Breast epithelium (tissue), 4 donors: ENCODE measurements at places on chromosomes 2 and 18.

GRCh38 chr18:10661317-10661716, 135.5 kb downstream of the NAPG start:
- no peaks in the 10 kb centered on the region for H3K36me3 ChIP-seq
- no peak for DNase-seq
- no peaks in the 10 kb centered on the region for H3K27me3 ChIP-seq
- no peak overlapping the region for H3K27ac ChIP-seq

DNA sequence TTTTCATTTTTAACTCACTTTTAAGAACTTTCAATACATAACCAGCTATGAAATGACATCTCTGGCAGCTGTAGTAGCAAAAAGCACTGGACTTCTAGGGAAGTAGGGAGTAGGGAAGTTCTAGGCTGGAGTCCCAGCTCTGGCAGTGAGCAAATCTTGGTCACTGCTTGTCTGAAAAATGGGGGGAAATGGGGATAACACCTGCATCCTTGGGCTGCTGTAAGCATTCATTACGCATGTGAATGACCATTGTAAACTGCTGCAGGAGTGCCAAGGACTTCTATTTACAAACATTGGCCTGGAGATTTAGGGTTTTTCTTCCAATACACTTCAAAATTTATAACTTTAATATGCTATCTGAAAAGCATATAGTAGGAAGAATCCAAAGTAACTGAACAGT, 972 bp upstream of the MPP4 start:
- no peak for DNase-seq
- H3K36me3 ChIP-seq: no peaks in the 10 kb centered on the region
- peak overlapping the region; percentile 28 for H3K27ac ChIP-seq
- no peaks in the 10 kb centered on the region for H3K27me3 ChIP-seq

GRCh38 chr2:72980535-72981217, 63.4 kb downstream of the EMX1 start:
- DNase-seq: no peak
- H3K4me1 ChIP-seq: no peaks in the 10 kb centered on the region
- no peak overlapping the region for H3K4me3 ChIP-seq
- no peak overlapping the region for H3K27ac ChIP-seq

DNA sequence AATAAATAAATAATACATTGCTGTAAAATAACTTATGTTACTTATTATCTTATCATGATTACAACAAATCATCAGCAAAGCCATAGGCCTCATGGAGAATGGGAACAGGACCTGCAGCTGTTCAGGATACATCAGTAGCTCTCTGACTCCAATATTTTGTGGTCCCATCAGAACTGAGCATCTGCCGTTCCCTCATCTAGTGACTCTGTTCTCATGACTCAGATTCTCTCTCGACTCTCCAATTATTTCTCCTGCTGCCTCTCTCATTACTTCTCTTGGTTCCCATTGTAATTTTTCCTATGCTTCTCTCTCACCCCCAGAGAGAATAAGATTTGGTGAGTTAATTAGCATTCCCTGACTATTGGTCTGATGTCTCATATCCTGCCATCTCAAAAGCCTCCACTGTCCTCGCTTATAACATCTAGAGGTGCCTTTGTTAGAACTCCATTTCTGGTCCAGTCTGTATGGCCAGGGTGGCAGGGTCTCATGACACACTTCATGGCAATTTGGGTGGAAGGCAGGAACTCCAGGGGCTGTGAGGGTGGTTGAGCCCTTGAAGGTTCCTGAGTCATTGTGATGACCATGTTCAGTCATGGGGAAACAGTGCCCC, 78.0 kb upstream of the TANC1 start:
- no peak for DNase-seq
- H3K27ac ChIP-seq: no peak overlapping the region
- no peak overlapping the region for H3K4me3 ChIP-seq
- no peaks in the 10 kb centered on the region for H3K27me3 ChIP-seq
- no peaks in the 10 kb centered on the region for H3K4me1 ChIP-seq

DNA sequence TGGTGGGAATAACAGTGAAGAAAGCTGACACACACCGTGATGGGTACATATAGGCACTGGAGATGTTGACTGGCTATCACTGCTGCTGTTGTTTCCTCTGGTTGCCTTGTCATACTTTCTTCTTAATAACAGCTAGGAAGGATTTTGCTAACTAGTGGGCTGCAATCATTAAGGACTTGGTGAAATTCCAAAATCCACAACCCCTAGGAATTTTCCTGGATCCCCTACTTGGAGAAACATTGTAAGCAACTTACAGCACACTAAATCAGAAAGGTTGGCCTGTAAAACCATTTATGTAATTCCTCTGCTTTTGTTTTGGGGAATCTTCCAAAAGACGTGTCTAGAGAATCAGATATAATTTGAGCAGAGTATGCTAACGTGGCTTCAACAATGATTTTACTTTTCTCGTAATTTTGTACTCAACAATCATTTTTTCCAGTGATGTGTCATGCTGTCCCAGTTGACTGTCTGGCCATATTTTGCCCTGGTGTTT, 8.0 kb upstream of the COL3A1 start:
- peak overlapping the region; percentile 2 for H3K27ac ChIP-seq
- no peak overlapping the region for H3K4me3 ChIP-seq
- no peaks in the 10 kb centered on the region for H3K36me3 ChIP-seq
- no peaks in the 10 kb centered on the region for H3K27me3 ChIP-seq
- H3K4me1 ChIP-seq: no peaks in the 10 kb centered on the region

GRCh38 chr2:54083445-54083844, 32.0 kb upstream of the ACYP2 start:
- no peaks in the 10 kb centered on the region for H3K4me1 ChIP-seq
- no peaks in the 10 kb centered on the region for H3K27me3 ChIP-seq
- H3K4me3 ChIP-seq: no peak overlapping the region
- H3K36me3 ChIP-seq: no peaks in the 10 kb centered on the region
- H3K27ac ChIP-seq: no peak overlapping the region

DNA sequence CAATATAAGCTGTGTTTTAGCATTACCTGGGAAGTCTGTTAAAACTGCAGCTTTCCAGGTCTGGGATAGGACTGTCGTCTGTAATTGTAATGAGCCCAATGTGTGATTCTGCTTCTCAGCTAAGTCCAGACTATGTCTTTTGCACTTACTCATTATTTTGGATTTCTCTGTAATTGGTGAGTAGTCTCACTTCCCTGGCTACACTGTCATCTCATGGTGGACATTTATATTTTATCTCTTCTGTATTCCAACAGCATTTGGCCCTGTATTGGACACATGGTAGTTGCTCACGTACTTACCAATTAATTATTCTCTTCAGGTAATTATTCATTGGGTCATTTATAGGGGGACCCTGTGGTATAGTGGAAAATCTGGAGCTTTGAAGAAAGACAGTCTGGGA, 28.0 kb downstream of the LHCGR start:
- no peaks in the 10 kb centered on the region for H3K27me3 ChIP-seq
- H3K36me3 ChIP-seq: no peaks in the 10 kb centered on the region
- DNase-seq: no peak
- H3K4me1 ChIP-seq: no peaks in the 10 kb centered on the region

DNA sequence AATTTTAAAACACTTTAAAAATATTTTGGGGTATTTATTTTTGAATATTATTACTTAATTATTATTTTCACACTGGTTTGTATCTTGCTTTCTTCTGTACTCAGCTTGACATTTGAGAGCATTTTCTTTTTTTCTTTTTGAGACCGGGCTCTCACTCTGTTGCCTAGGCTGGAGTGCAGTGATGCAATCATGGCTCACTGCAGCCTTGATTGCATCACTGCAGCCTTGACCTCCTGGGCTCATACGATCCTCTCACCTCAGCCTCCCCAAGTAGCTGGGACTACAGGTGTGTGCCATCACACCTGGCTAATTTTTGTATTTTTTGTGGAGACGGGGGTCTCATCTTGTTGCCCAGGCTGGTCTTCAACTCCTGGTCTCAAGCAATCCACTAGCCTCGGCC, 79.9 kb upstream of the DLX2 start:
- H3K36me3 ChIP-seq: no peaks in the 10 kb centered on the region
- no peak for DNase-seq
- H3K27me3 ChIP-seq: no peaks in the 10 kb centered on the region
- no peak overlapping the region for H3K27ac ChIP-seq
- H3K4me3 ChIP-seq: no peak overlapping the region
- no peaks in the 10 kb centered on the region for H3K4me1 ChIP-seq

DNA sequence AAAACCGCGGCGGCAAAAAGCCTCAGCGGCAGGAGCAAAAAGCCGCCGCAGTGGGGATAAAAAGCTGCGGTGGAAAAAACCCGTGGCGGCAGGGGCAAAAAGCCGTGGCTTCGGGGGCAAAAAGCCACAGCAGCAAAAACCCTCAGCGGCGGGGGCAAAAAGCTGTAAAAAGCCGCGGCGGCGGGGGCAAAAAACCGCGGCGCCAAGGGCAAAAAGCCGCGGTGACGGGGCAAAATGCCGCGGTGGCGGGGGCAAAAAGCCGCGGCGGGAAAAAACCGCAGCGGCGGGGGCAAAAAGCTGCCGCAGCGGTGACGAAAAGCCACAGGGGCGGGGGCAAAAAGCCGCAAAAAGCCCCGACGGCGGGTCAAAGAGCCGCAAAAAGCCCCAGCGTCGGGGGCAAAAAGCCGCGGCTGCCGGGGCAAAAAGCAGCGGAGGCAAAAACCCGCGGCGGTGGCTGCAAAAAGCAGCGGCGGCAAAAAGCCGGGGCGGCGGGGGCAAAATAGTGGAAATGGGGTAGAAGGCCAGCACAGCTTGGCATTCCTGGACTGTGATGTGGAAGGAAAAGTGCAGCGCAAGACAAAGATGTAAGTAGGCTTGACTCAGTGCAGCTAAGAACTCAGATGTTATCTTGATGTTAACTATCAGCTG, 151.8 kb downstream of the ANKRD30BL start:
- H3K4me1 ChIP-seq: no peaks in the 10 kb centered on the region
- no peaks in the 10 kb centered on the region for H3K27me3 ChIP-seq
- no peak overlapping the region for H3K27ac ChIP-seq

- no peak overlapping the region for H3K4me3 ChIP-seq
- no peaks in the 10 kb centered on the region for H3K36me3 ChIP-seq
- H3K4me1 ChIP-seq: no peaks in the 10 kb centered on the region
- DNase-seq: no peak
- no peak overlapping the region for H3K27ac ChIP-seq
These were observed 601.7 kb upstream of the VRK2 start for GRCh38 chr2:57444752-57445430.

- no peak overlapping the region for H3K4me3 ChIP-seq
- H3K36me3 ChIP-seq: no peaks in the 10 kb centered on the region
- H3K27me3 ChIP-seq: no peaks in the 10 kb centered on the region
- no peaks in the 10 kb centered on the region for H3K4me1 ChIP-seq
- H3K27ac ChIP-seq: no peak overlapping the region
These were observed 239.0 kb upstream of the SIX2 start for GRCh38 chr2:45248214-45248613.

DNA sequence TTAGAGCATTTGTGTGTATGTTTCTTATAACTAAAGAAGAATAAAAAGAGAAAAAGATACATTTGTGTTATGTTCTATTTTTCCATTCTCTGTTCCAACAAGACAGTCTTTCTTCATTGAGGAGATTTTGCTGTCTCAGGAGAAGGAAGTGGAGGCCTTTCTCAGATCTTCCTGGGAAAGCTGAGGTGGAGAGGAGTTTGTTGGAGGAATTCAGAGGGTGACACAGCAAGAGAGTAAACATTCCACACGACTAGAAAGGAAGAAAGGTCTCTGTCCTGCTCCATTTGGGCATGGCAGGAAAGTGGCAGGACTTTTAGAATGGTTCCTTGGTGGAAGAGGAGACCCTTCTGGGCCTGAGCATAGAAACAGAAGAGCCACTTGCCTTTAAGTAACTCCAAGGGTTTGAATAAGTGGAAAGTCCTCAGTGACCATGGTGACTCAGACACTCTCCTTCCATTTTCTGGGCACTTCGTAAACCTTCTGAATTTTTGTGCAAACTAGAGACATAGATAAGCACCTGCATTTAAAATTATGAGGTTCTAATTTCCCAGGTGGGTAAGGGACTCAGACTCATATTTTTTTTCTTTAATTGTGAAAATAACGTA, 52.3 kb upstream of the COL5A2 start:
- DNase-seq: no peak
- no peak overlapping the region for H3K27ac ChIP-seq
- no peak overlapping the region for H3K4me3 ChIP-seq
- H3K4me1 ChIP-seq: no peaks in the 10 kb centered on the region

GRCh38 chr18:46212398-46212797, 108.2 kb downstream of the HAUS1 start:
- no peak for DNase-seq
- no peak overlapping the region for H3K27ac ChIP-seq
- no peaks in the 10 kb centered on the region for H3K27me3 ChIP-seq
- H3K4me3 ChIP-seq: no peak overlapping the region
